ENCODE measurements at places on chromosomes 12 and 14.

DNA sequence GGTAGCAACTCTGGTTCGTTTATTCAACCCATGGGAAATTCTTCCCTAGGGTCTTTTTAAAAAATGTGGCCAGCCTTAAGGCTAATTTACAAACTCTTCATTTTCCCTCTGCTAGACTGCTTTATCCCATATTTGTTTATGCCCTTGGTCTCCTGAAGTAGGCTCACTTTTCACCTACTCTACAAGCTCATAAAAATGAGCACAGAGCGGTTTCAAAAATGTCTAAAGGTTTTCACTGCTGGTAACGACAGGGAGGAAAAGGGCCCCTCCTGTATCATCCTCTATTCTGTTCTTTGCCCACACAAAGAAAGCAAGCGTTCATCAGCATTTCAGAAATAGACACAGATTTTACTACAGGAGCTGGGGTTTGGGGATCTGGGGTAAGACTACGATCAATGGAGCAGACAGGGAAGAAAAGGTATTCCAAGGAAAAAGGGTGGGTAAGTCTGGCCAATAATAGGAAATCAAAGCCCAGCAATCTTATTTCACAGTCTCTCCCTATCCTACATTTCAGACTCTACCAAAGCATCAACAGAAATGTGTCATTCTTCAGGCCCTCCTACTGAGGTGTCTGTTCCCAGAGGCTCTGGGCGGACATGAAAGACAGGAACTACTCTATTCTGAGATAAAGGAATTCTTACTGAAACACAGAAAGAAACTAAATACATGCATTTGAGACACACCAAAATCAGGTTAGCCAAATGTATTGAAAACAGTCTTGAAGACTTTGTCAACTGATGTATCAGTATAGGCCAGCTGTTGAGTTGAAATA is 86.4 kb downstream of the SPPL3 start:
- no peak for DNase-seq

- no peak for DNase-seq
These were observed 592.9 kb downstream of the FSCB start for GRCh38 chr14:43914041-43914693.

DNA sequence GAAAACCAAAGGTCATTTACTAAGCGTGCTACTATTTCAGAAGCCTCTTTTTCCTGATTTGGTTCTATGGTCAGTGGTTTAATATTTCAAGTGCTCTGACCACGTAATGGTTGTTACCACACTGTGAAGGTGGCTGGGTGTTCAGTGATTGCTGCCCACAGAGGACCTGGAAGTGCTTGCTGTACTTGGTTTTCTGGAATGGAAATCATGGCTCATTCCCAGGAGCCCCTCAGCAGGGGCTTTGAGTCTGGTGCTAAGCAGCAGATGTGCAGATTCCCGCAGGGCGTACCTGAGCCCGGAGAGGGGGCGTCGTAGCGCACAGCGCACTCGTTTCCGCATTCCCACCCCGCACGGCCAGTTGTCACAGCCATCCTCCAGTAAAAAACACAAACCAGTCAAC is 50.5 kb downstream of the TRAF3 start:
- no peak for DNase-seq

DNA sequence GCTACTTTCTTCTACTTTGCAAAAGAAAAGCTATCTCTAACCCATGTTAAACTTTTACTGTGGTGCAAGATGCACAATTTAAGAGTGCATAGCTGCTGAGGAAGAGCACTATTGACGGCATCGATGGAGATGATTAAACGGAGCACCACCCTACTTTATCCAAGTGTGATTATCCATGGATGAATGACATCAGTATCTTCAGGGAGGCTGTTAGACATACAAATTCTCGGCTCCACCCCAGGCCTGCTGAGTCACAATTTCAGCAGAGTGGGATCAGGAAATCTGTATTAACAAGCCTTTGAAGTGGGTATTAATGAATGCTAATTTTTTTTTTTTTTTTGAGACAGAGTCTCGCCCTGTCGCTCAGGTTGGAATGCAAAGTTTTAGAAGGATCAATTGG is 16.2 kb downstream of the SLC2A14 start:
- DNase-seq, result no peak

DNA sequence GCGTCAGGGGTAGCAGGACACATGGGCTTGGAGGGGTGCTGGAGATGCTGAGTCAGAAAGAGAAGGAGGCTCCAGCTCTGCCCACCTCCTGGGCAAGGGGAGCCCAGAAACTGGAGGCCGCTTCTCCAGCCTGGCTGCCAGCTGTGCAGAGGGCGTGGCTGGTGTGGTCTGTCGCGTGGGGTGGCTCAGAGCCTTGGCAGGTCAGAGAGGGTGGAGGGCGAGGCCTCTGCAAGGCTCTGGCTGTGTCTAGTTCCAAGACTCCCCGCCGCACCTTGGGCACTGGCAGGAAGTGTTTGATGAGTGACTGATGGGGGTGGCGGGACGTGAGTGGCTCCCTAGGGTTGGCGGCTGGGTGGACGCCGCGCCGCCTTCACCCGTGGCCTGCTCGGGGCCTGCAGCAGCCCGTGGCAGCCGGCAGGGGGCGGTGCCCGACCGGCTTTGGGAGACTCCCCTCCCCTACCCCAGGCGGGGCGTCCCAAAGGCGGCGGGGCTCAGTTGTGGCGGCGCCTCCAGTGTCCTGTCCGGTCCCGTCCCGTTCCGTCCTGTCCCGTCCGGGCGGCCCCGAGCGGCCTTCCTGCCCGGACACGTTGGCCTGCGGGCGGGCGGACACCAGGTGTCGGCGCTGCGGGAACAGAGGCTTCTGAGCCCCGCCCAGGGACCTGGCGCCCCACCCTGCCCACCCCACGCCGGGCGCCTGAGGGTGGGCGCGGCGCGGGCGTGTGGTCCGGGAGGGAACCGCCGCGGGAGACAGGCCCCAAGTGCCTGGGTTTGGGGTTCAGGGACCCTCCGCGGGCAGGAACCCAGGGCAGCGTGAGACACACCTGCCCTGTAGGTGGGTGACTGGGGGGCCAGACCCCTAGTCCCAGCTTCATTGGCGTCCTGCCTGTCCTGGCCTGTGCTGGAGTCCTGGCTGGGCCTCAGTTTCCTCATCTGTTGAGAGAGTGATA is 39.7 kb downstream of the KRT80 start:
- DNase-seq, result no peak

GRCh38 chr12:89529738-89530137 is 3.9 kb upstream of the POC1B start:
- no peak for DNase-seq

Data from GM04504 (cell line).